ENCODE measurements at places on chromosomes 3 and 15. TPM values are rescaled to one million over a fixed set of nuclear protein-coding genes. Genes with fewer than 3 reads are reported as not detected.
A peak's percentile ranks its signal among the peaks of the same experiment; 100 is the strongest.

DNA sequence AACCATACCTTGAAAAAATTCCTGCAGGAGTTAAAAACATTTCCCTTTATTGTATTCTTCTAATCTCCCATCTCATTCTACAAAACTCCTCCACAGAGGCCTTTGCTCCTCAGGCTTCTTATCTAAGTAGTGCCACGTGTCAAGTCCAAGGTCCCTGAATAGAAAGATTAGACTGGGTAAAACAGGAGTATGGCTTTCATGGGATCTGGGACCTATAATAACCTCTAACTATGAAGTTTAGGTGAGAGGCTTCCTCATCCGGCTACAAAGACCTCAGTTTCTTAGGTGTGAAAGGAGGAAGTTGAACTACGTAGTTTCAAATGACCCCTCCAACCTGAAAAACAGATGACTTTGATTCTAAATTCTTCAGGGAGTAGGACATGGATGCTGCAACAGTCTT is 20.0 kb downstream of the GPR15 start:
- H3K36me3 ChIP-seq = no peaks in the 10 kb centered on the region
- DNase-seq = no peak
- H3K27ac ChIP-seq = no peak overlapping the region
- peaks cover 10% of the 10 kb centered on the region for H3K27me3 ChIP-seq
- 0 out of 2 replicates have a peak, but pooled peaks cover 5% of the 10 kb centered on the region for H3K4me1 ChIP-seq

OR5K2 gene
- total RNA-seq = not detected

GRCh38 chr3:18149386-18149785 is 275.8 kb downstream of the SATB1 start:
- no peaks in the 10 kb centered on the region for H3K27me3 ChIP-seq
- no peak overlapping the region for H3K27ac ChIP-seq
- no peak overlapping the region for H3K4me3 ChIP-seq
- no peaks in the 10 kb centered on the region for H3K36me3 ChIP-seq

ERICH6 gene
- total RNA-seq = not detected

DNA sequence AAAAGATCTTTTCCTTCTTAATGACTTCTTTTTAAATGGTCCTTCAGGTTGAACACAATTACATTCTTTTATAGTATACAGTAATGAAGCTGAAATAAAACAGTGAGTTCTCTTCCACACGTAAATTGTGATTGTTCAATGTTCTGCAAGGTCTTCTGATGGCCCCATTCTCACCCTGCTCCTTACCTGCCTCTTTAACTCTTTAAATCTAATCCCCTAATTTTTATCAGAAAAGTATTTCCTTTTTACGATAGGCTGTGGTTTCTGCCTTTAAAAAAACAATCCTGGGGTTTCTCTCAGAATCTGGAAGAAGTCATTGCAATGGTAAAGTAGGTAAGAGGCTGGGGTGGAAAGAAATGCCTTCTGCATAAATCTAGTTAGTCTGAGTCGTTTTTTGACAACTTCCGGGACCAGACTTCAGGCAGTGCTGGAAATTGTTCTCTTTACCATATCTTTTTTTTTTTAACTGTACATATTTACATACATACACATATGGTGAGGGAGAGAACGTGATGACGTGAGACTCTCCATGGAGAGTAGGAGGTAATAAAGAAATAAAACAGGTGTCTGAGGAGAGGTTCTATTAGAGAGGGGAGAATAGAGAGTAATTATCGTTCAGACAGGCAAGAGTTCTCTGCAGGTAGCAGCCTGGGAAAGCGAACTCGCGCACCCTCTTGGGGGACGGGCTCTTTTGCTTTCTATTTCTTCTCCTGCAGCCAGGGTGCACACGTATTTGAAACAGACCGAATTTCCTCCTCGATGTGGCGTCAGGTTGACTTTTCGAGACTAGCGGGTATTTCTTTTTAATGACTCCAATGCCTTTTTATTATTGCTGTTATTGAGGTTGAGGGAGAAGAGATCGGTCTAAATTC is at the start of gene SIDT1:
SIDT1 (plus strand) TSS at position 730 of the 872 bp plus-strand sequence. CDS start 467 bp downstream, outside the sequence.
- peak; percentile 76 for DNase-seq
- H3K27ac ChIP-seq = peak within 1 kb of the TSS; percentile 95
- no peaks in the 10 kb centered on the region for H3K27me3 ChIP-seq
- H3K4me3 ChIP-seq = peak within 1 kb of the TSS; percentile 84

DNA sequence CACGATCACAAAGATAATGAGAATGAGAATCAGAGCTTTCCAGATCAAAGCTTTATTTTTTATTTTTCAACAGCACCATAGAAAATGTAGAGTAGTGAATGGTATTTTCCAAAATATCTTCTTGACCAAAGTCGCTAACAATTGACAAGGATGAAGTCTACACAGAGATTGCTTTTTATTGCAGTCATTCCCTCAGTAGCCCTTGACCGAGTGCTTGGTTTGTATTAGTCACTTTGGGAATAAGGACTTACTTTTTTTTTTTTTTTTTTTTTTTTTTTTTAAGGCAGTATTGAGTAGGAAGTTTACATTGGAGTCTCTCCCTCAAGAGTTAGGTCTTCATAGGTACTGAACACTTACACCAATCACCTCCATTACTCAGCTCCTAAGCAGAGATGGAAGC is 39.8 kb downstream of the THRB start:
- no peaks in the 10 kb centered on the region for H3K27me3 ChIP-seq
- peaks cover 43% of the 10 kb centered on the region for H3K4me1 ChIP-seq
- no peak overlapping the region for H3K27ac ChIP-seq

ADAMTS7 gene
- 4.2 TPM for total RNA-seq

- peak within 1 kb of the TSS; percentile 45 for H3K27ac ChIP-seq
- no peaks in the 10 kb centered on the region for H3K27me3 ChIP-seq
- peak; percentile 41 for DNase-seq
- H3K4me1 ChIP-seq = peaks cover 9% of the 10 kb centered on the region
- no peaks in the 10 kb centered on the region for H3K36me3 ChIP-seq
Measured at GRCh38 chr15:80152896-80153876, at the start of gene FAH. TSS of gene FAH (plus strand) at chr15:80152999. CDS start at chr15:80153055, 56 bp downstream.

- H3K36me3 ChIP-seq = no peaks in the 10 kb centered on the region
- no peaks in the 10 kb centered on the region for H3K4me1 ChIP-seq
- no peaks in the 10 kb centered on the region for H3K27me3 ChIP-seq
- H3K4me3 ChIP-seq = no peak overlapping the region
Measured at GRCh38 chr3:14757153-14757700, 61.5 kb upstream of the FGD5 start.

GRCh38 chr3:80097674-80098073 is 329.9 kb upstream of the ROBO1 start:
- no peaks in the 10 kb centered on the region for H3K27me3 ChIP-seq
- H3K36me3 ChIP-seq = no peaks in the 10 kb centered on the region
- peaks cover 31% of the 10 kb centered on the region for H3K4me1 ChIP-seq
- peak overlapping the region; percentile 24 for H3K27ac ChIP-seq
- no peak overlapping the region for H3K4me3 ChIP-seq

ATP1B3 gene
- 20.2 TPM for total RNA-seq

DNA sequence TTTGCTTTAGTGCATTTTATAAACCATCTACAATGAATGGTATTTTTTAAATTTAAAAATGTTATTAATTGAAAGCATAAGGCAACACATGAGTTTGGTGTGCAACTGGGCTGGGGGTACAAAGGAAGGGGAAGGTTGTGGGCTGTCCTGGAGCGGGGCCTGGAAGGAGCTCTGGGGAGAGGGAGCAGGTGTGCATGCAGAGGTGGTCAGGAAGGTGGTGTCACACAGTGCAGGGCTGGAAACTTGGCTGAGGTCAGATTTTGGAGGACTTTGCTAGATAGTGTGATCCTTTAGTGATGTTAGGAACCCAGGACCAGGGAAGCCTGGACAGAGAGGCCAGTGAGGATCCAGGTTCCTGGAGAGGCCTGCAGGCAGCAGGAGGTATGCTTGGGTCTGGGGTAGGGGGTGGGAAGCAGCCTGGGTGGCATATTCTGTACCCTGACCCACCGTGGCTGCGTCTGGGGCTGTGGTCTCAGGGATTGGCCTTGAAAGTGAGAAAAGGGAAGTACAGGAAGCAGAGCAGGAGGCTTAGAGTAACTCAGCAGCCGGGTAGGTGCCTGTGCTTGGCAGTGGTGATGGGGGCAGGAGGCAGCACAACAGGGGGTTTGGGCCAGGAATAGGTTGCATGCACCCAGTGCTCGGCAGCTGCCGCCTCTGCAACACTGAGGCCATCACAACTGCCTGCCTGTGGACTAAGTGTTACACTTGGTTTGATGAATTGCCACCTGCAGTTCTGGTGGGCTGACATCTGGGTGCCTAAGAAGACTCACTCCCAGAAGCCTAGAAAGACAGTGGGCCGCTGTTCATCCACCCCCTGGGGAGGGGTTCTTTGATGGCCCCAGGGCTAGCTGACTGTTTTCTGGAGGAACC is 33.0 kb downstream of the KY start:
- H3K4me1 ChIP-seq = no peaks in the 10 kb centered on the region
- no peaks in the 10 kb centered on the region for H3K36me3 ChIP-seq
- H3K27me3 ChIP-seq = peaks cover 14% of the 10 kb centered on the region
- no peak overlapping the region for H3K4me3 ChIP-seq

- peaks cover 56% of the 10 kb centered on the region for H3K4me1 ChIP-seq
- no peak overlapping the region for H3K4me3 ChIP-seq
- peak; percentile 70 for DNase-seq
Measured at GRCh38 chr15:67025719-67026609, 39.4 kb upstream of the SMAD3 start.

DNA sequence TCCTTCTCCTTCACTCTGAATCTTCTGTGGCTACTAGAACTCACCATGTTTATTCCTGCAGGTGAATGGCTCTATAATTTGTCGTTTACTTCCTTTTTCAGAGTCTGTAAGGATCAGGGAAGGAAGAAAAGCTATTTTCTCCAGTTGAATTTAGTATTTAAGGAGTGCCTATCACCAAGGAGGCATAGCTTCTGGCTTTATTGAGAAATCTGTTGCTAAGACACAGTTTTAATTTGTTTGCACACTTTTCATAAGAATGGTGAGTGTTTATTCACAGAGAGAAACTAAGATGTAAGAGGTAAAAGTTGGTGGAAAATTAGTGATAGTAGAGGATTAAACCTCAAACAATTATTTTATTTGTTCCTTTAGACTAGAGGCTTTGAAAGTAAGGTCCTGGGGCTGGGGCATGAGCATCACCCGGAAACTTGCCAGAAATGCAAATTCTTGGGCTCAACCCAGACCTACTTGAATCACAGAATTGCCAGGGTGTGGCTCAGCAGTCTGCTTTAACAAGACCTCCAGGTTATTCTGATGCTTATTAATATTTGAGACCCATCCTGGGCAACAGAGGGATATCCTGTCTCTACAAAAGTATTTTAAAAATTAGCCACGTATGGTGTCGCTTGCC is 461.3 kb downstream of the AGBL1 start:
- DNase-seq = no peak
- H3K27me3 ChIP-seq = no peaks in the 10 kb centered on the region
- H3K4me3 ChIP-seq = no peak overlapping the region
- H3K36me3 ChIP-seq = no peaks in the 10 kb centered on the region
- no peak overlapping the region for H3K27ac ChIP-seq

TUSC7 gene
- not detected for total RNA-seq

ISLR gene
- total RNA-seq = not detected

DNA sequence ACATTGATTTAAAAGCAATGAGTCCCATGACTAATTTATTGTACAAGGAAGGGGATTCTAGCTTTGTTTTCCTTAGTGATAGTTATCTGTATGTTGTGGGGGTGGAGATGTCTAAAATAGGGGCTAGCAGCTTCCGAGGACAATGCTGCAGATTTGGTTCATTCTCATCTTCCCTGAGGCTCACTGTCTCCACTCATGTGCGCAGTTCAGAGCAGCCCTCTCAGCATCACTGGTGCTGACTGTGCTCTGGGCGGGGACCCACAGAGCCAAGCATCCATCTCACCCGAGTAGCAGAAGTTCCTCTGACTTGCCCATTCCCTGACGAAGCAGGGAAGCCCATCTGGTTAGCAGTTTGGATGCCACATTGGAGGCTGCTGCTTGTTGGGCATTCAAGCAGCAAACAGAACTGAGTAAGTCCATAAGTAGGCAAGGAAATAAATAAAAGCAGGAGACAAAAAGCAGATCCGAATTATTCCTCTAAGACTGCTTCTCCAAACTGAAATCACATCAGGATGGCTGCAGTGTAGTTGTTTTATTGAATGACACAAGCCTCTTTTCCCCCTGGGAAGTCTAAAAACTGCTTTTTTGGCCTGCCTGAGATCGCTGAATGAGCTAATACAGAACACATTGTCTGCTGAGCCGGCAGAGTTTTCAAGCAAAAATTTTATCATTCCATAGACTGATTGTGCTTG is 27.5 kb downstream of the RARB start:
- no peak for DNase-seq
- peaks cover 62% of the 10 kb centered on the region for H3K27me3 ChIP-seq
- H3K4me1 ChIP-seq = peaks cover 3% of the 10 kb centered on the region
- no peaks in the 10 kb centered on the region for H3K36me3 ChIP-seq
- no peak overlapping the region for H3K4me3 ChIP-seq

CACNA2D3 gene
- not detected for total RNA-seq

GRCh38 chr15:64017082-64017588 is 29.1 kb downstream of the DAPK2 start:
- DNase-seq = peak; percentile 91
- H3K4me3 ChIP-seq = peak overlapping the region; percentile 20

CKMT1B gene
- 8.7 TPM for total RNA-seq

SLC2A2 gene
- total RNA-seq = not detected

DNA sequence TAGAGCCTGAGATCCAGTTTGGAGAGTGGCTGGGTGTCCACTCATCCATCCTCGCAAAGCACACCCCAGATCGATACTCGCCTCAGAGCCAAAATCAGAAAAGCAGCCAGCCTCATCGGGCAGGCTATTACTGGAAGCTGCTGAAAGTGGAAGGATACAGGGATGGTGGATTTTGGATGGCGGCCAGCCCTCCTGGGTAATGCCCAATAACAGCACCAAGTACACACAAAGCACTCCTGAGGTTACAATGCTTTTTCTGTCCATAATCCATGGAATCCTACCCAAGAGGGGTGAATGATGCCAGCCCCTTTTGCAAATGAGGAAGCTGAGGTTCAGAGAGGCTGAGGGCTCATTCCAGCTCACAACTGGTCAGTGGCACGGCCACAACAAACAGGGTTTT is 93.1 kb upstream of the SLC6A11 start:
- peaks cover 65% of the 10 kb centered on the region for H3K27me3 ChIP-seq
- no peak overlapping the region for H3K27ac ChIP-seq
- no peaks in the 10 kb centered on the region for H3K36me3 ChIP-seq
- no peak overlapping the region for H3K4me3 ChIP-seq

Measured in PC-3 (cell line).